ENCODE measurements at places on chromosomes 1 and 21.

DNA sequence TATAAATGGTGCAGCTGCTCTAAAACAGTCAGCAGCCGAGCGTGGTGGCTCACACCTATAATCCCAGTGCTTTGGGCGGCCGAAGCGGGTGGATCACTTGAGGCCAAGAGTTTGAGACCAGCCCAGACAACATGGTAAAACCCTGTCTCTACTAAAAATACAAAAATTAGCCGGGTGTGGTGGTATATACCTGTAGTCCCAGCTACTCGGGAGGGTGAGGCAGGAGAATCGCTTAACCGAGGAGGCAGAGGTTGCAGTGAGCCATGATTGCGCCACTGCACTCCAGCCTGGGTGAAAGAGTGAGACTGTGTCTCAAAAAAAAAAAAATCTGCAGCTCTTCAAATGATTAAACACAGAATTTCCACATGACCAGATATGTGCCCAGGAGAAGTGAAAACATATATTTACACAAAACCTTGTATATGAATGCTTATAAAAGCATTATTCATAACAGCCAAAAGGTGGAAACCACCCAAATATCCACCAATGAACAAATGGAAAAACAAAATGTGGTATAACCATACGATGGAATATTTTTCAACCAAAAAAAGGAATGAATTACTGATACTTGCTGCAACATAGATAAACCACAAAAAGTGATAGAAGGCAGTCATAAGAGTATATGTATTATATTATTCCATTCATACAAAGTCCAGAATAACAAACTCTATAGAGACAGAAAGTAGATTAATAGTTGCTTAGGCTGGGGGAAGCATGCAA, 14.1 kb downstream of the EPS15 start:
- no peak for DNase-seq

DNA sequence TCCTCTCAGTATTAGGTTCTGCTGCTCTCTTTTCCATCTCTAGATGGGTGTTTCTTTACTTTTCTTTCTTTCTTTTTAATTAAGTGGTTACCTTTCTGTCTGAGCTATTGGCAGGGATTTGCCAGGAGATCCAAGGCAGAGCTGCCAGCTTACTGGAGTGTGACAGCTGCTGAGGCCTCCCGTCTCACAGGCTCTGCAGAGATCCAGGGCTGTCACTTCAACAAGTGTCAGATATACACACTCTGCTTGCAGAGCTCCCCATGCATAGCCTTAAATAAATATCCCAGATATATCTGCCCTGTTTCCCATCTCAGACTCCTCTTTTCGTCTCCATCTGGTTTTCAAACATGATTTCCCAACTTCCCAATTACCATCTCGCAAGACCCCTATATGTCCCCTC, 124.3 kb downstream of the NOS1AP start:
- no peak for DNase-seq

DNA sequence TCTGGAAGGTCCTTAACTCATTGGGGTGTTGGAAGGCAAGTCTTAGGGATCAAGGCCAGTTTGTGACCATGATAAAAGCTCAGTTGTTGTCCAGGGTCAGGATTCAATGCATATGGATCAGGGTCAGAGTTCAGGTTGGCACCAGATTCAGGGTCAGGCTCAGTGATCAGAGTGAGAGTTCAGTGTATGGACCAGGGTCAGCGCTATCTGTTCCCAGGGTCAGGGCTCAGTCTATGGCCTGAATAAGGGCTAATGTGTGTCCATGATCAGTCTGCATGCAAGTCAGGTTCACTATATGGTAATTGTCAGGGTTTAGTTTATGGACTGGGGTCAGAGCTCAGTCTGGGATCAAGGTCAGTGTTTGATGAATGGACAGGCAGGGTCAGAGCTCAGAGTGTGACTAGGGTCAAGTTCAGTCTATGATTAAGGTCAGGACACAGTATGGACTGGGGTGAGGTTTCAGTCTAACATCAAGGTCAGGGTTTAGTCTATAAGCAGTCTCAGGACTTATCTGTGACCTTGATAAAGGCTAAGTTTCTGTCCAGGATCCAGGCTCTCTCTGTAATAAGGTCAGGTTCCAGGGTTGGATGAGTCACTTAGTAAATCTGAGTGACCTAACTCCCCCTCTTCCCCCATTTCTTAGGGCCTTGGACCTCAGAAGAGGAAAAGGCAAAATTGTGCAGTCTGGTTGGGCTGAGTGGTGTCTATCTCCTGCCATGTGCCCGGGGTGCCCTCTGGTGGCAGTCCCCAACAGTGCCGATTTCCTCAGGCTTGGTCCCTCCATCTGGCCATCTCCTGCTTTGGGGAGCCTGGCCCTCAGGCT, 23.8 kb downstream of the KNCN start:
- DNase-seq, result peak; percentile 15

DNA sequence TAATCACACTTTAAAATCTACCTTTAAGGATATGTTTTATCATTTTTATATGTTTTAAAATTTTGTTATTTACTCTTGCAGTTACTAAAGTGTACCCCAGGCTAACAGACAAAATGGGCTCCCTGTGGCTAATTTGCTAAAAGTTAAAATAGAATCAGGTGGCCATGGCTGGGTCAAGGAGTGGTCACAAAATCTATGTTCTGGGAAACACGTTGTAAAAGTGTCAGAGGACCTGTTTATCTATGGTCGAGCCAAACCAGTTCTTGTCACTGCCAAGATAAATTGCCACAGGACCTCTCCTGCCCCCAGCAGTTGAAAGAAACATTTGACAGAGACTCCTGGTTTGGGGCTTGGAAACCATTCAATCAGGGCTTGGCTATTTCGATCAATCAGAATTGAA, 21.2 kb upstream of the TTLL7 start:
- DNase-seq, result no peak

GRCh38 chr1:110291241-110292030, 47.7 kb upstream of the RBM15 start:
- DNase-seq, result no peak

DNA sequence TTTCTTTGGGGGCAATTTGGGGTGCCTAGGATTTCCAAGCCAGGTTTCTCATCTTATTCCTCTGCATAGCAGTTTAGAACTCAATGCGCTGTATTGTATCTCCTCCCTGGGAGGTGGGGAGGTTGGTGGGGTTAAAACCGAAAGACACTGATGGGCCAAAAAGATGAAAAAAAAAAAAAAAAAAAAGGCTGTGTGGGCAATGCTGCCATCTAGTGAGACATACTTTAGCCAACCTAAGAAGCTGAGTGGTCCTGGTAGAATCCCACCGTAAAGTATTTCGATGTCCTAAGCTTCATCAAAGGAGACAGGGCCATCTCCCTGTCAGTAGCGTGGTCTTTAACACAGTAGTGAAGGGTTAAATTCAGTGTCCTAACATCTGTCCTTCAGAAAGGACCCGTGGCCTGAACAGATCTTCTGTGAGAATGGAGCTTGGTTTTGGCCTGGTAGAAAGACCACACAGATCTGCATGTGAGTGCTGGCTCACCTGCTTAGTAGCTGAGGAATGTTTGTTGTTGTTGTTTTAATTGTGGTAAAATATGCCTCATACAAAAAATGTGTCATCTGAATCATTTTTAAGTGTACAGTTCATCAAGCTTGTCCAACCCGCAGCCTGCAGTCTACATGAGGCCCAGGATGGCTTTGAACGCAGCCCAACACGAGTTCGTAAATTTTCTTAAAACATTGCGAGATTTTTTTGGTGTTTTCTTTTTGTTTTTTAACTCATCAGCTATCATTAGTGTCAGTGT, 226.2 kb downstream of the KIF26B start:
- no peak for DNase-seq

DNA sequence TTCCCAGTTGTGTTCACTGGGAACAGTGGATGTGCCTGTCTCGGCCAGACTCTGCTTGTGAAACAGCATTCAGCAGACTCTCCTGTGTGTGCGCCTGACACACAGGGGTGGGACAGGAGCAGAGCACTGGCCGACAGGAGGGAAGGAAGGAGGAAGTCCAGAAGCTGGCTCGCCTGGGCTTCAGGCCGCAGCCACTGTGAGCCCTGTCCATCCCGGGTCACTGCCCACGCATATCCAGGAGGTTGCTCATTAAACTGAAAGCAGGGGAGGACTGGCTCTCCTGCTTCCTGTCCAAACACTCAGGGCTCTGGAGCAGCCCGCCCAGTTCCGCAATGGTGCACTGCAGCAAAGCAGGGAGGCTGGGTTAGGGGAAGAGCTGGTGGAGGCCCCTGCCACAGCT, 218.7 kb upstream of the VAMP3 start:
- no peak for DNase-seq

GRCh38 chr1:26961826-26962225, 1.6 kb upstream of the KDF1 start:
- no peak for DNase-seq

DNA sequence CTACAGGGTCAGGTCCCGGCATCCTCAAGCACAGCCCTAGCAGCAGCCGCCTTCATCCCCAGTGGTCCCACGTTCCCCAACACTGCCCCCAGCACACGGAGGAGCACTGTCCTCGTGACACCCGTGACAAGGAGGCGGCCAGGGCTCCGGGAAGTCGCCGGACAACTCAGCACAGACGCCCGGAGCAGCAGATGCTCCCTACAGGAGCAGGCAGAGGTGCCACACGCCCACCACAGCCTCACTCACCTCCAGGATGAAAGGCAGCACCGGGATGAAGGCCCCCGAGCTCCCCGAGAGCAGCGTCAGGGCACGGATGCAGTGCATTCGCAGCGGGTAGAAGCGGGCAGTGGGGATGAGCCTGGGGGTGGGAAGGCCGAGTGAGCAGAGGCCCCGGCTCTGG, 8.2 kb downstream of the NOC2L start:
- DNase-seq, result no peak

DNA sequence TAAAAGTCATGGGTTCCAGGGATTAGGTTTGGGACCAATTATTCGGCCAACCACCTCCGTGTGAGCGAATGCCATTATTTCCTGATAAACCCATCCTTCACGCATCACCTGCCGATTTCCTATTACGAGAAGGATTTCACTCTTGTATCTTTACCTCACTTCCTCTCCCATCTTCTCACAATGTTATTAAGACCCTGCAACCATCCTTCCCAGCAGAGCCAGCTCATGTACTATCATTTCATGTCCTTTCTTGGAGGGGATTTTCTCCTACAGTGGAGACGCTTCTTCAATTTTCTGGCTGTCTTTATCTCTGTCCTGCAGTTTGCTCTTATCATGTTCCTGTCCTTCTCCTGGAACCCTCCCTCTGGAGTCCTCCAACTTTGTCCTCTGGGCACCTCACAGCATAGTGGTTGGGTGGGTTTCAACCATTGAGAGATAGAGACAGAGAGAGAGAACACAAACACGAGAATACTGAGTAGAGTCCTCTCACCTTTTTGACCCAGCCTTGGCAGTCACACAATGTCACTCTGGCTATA, 192.2 kb downstream of the DYRK1A start:
- DNase-seq, result no peak

- DNase-seq, result no peak
Observed at GRCh38 chr1:102853701-102854187, 254.6 kb downstream of the COL11A1 start.

DNA sequence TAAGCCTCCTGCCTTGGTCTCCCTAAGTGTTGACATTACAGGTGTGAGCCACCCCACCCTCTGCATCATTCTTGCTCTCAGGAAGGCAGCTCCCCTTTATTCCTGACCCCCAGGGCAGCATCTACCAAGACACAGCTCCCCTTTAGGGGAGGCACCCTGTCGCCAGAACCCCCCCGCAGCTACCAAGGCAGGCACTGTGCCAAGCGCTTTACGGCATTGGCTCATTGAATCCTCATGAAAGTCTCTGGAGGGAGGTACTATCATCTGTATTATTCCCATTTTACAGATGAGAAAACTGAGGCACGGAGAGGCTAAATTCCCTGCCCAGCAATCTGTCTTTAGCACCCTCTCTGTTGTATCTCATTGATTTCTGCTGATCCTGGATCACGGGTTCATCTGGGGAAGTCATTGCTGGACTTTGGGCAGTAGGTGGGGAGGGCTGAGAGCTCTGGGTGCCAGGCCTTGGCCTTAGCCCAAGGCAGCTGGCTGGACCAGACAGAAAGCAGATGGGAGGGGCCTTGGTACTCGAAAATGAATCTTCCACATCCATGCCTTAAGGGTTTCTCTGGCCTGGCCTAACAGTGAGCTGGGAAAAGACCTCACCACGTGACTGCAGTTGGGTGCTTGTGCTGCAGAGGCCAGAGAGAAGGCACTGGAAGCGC, 5.9 kb downstream of the PLOD1 start:
- no peak for DNase-seq

- DNase-seq, result no peak
Observed at GRCh38 chr1:48194801-48195200, 27.7 kb upstream of the SLC5A9 start.

DNA sequence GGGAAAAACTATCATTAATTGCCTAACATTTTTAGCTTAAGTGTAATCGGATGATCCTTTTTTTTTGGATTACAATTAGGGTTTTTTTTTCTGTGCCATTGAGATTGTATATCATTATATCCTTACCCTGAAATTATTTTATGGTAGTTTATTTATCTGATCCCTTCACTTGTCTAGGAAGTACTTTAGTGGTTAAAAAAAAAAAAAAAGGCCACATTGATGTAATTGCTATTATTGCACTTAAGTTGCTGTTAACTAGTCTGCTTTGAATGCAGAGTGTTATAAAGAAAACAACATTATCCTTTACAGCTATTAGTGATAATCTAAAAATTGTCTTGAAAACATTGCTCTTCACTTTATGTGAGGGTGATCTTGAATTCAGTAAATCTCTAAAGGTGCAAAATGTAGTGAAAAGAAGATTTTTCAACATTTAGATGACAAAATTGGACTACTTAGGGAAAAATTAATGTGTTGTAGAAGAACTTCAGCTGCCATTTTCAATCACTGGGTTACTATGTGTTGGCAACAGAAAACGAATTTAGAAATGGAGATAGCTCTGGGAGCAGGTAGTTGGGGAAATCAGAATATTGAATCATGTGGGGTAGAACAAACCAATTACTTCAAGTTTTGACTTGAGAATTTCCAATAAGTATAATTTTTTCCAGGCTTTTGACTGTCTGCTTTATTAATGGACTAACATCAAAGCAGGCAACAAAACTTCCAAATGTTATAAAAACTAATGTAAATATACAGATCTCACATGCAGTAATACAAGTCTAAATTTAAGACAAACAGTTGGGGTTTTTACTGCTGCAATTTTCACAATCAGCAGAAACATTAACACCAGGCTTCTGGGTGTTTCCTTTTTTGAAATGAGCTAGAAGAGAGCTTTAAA, 5.0 kb downstream of the ADGRL2 start:
- no peak for DNase-seq

DNA sequence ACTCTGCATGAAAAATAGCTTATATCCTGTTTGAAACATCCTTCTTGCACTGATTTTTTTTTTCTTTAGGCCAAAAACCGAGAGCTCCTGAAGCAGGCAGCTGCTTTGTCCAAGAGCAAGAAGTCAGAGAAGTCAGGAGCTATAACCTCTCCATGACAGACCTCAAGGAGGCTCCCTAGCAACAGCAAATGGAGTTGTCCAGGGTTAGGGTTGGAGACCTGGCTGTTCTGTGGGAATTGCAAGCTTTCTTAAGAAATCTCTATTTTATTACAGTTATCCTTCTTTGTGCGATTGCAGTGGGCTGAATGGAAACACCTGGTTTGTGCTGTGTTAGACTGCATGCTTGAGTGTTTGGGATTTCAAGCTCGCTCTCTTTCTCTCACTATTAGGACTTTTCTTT, 12.6 kb upstream of the STX12 start:
- no peak for DNase-seq

GRCh38 chr1:17485281-17485680, 45.8 kb upstream of the RCC2 start:
- no peak for DNase-seq

GRCh38 chr1:31574749-31575368, 1.5 kb upstream of the TINAGL1 start:
- no peak for DNase-seq

GRCh38 chr1:235075048-235075776, 53.4 kb downstream of the TOMM20 start:
- DNase-seq, result no peak

GRCh38 chr1:25503551-25504426, 39.6 kb upstream of the LDLRAP1 start:
- DNase-seq, result no peak

Measured in esophagus squamous epithelium (tissue), 5 donors.